Activated CD4-positive, alpha-beta T cell treated with anti-CD3 and anti-CD28 coated beads for 36 hours (primary cell): ENCODE measurements at places on chromosomes 2 and 18. TPM values are rescaled to one million over a fixed set of nuclear protein-coding genes. Genes with fewer than 3 reads are reported as not detected.

DNA sequence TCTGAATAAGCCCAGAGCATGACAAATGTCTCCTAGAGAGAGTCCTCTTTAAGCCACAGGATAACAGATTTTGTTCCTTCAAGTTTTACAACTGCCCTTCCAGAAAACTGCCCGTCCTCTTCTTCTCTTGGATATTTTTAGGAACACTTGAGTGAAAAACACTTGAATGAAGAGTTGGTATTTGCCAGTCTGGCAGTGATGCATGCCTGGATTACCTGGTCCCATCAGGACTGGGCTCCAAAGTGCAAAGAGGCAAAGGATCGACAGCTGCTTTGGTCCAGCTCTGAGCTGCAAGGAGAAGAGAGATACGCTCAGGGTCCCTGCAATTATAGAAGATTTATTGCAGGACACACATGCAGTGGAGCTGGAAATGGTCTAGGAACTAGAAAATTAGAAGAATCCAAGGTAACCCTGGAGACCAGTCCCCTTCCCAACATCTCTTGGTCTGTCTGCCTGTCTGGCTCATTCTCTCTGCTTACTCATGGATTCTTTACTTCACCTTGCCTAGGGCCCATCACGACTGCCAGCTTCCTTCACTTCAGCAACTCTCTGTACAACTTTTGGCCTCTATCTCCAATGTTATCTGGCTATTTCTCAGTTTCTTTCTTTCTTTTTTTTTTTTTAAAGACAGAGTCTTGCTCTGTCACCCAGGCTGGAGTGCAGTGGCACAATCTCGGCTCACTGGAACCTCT lies 112.1 kb upstream of the SIX2 start:
- H3K36me3 ChIP-seq, result no peaks in the 10 kb centered on the region
- no peaks in the 10 kb centered on the region for H3K4me1 ChIP-seq
- no peak for DNase-seq

GRCh38 chr2:164447660-164448059 lies 173.6 kb downstream of the GRB14 start:
- no peak for DNase-seq
- H3K4me1 ChIP-seq, result no peaks in the 10 kb centered on the region
- H3K4me3 ChIP-seq, result no peak overlapping the region
- no peak overlapping the region for H3K27ac ChIP-seq
- H3K27me3 ChIP-seq, result no peaks in the 10 kb centered on the region

DNA sequence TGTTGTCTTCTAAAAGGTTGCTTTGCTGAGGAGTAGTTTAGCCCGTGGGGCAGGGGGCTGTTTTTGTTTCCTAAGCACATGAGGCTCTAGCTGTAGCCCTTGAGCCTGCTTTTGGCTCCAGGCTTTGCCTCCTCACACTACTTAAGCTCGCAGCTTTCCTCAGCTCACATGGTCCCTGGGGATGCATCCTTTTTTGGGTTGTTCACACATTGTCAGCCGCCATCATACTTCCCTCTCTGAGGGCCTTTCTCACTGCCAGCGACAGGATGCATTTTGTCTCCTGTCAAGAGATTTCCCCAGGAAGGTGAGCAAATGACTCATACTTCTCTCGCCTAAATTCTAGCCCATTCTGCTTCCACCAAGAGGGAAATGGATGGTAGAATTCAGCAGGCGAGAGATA lies 279.5 kb upstream of the PKDCC start:
- no peak overlapping the region for H3K4me3 ChIP-seq
- no peaks in the 10 kb centered on the region for H3K36me3 ChIP-seq
- H3K27me3 ChIP-seq, result peaks cover 9% of the 10 kb centered on the region
- no peaks in the 10 kb centered on the region for H3K4me1 ChIP-seq
- no peak for DNase-seq

- no peak overlapping the region for H3K4me3 ChIP-seq
- H3K4me1 ChIP-seq, result peaks cover 22% of the 10 kb centered on the region
Observed at GRCh38 chr18:56509656-56510055, 128.7 kb downstream of the TXNL1 start.

COL3A1 gene
- 0.12 TPM for total RNA-seq

POMC gene
- total RNA-seq, result 5.7 TPM

MAL gene
- 35.4 TPM for total RNA-seq

PRKCE gene
- 13.2 TPM for total RNA-seq

SKOR2 gene
- 0.21 TPM for total RNA-seq
